ENCODE measurements at places on chromosomes 3 and 15.

- DNase-seq, result no peak
Measured at GRCh38 chr3:185236969-185237368, 16.9 kb downstream of the EHHADH start.

DNA sequence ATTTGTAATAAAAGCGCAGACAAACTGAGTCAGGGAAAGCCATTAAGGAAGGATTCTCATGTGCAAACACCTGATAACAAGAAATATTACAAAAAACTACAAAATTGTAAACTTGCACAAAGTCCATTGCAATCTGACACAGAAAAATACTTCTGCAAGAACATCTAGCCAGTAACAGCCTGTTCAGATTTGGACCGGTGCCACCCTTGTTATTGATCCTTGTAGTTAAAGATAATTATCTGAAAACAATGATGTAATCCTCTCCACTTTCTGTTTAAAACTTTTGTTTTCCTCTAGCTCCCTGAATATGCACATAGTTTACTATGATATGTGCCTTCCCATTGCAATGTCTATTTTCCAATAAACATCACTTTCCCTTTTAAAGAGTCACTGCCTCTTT, 1090.2 kb downstream of the PLOD2 start:
- no peak for DNase-seq

- DNase-seq, result no peak
Measured at GRCh38 chr3:195543500-195544229, 540 bp upstream of the PPP1R2 start.

DNA sequence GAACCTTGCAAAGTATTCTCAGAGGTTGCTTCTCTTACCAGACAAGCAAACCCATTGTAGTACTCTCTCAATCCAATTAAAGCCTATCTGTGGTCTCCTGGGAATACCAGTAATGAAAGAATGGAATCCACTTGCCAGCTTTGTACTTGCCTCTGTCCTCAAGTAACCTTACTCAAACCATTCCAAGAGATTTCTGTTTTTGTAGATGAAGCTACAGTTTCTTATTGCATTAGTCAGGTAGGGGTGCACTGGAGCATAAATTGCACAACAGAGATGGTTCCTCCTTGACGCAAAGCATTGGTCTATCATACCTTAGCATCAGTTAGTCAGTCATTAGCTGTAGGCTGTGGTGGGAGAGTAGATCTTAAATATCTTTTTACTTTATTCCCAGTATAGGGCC, 52.9 kb downstream of the BTLA start:
- DNase-seq, result no peak

GRCh38 chr15:78063217-78063616, 14.3 kb downstream of the TBC1D2B start:
- DNase-seq, result no peak

- no peak for DNase-seq
Measured at GRCh38 chr3:66068255-66068654, 29.5 kb upstream of the MAGI1 start.

DNA sequence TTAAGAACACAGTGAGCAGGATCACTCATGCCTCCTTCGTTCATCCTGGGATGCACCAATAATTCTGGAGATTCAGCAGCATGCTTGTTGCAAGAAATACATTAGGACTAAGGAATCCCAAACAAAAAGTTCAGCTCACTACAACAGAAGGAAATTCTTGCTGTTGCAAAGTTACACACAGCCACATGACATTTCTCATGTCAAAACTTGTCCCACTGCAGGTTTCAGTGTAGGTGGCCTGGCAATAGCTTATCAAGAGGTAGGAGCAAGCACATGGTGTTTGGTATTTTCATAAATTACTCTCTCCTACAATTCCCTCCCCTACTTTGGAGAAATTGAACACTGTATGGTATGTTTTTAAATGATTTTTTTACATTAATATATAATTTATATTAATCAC, 399.6 kb upstream of the EPHA3 start:
- DNase-seq, result no peak

GRCh38 chr3:32544894-32545293, 25.8 kb downstream of the DYNC1LI1 start:
- DNase-seq, result no peak
